ENCODE measurements at places on chromosomes 6 and 20. TPM values are rescaled to one million over a fixed set of nuclear protein-coding genes. Genes with fewer than 3 reads are reported as not detected.

DNA sequence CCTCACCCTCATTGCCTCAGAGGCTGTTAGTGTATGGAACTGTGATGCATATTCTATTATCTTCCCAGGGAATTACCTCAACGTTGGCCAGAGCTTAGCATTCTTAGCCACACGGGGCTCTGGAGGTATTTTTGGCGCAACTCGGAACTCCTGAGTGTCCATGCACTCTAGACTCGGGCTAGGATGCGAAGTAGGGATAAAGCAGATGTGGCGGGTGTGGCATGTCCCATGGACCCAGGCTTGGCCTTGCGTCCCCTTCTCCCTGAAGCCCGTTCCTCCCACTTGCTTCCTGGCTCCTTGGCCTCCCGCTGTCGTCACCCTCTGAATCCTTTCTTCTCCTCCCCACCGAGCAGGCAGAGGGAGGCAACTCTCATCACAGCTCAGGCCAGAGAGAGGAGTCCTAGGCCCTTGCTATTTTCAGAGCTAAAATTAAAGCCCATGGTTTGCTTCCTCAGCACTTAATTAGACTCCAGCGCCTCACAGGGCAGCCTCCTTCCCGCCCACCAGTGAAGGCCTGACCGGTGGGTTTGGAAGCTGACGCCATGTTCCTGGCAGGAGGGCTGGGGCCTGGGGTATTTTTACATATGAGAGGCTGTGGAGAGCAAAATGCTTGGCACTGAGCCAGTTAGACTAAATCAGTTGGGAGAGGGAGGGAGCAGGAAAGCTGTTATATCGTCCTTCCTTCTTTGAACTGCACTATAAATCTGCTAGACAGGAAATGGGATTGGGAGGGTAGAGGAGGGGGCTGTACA, 138.7 kb downstream of the FOXO3 start:
- H3K27ac ChIP-seq = no peak overlapping the region
- H3K36me3 ChIP-seq = peaks cover 28% of the 10 kb centered on the region
- no peak for DNase-seq
- H3K4me3 ChIP-seq = no peak overlapping the region

GRCh38 chr6:140590641-140591040, 1216.2 kb upstream of the CITED2 start:
- DNase-seq = no peak
- no peak overlapping the region for H3K4me3 ChIP-seq
- H3K27ac ChIP-seq = no peak overlapping the region
- H3K27me3 ChIP-seq = no peaks in the 10 kb centered on the region
- H3K36me3 ChIP-seq = peaks cover 18% of the 10 kb centered on the region

DNA sequence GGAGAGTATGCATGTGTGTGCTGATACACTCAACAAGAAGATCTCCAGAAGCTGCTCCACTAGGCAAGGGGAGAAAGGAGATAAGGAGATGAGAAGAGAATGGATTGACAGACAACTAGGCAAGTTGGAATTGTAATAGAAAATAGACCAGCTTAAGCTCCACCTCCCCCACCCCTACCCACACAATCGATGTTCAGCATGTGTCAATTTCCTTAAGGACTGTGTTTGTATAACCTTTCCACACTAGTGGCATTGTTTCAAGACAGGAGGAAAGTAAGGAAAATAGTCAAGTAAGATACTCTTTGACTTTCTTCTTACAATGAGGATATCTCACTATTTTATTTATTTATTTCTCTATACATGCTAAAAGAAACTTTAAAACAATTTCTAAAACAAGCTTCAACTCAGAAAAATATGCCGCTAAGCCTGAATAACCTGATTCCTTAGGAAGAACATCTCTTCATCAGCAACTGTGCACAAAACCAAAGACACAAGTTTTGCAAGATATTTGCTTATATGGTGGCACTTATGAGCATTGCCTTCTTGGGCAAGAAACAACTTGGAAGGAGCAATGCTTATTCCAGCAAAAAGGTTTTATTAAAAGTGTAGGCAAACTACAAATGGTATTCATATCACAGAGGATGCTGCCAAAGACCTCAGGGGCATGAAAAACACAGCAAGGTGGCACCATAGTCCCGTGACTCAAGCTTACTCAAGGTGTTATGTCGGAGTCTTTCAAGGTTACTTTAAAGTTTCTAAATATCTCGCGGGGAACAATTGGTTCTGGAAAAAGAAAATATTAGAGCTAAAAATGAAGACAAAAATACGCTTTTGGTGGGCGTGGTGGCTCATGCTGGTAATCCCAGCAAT, 249.1 kb downstream of the COL12A1 start:
- H3K27me3 ChIP-seq = no peaks in the 10 kb centered on the region
- H3K4me1 ChIP-seq = no peaks in the 10 kb centered on the region
- peaks cover 9% of the 10 kb centered on the region for H3K36me3 ChIP-seq
- H3K4me3 ChIP-seq = no peak overlapping the region
- no peak overlapping the region for H3K27ac ChIP-seq
- no peak for DNase-seq

DNA sequence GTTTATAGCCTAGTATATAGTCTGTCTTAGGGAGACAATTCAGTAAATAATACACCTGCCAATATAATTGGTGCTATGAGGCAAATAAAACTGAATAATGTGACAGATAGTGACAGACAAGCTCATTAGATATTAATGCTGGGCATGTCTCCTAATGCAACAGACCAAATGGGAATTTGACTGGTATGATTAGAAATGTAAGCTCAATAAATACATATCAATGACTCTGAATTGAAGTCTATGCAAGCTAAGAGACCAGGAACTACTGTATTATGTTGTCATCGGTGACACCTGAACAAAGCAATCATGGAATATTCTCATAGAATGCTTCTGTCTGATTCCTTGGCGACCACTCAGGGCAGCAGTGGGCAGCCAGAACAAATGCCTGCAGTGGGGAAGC, 2.5 kb upstream of the SNX3 start:
- no peak for DNase-seq
- H3K4me3 ChIP-seq = no peak overlapping the region

DNA sequence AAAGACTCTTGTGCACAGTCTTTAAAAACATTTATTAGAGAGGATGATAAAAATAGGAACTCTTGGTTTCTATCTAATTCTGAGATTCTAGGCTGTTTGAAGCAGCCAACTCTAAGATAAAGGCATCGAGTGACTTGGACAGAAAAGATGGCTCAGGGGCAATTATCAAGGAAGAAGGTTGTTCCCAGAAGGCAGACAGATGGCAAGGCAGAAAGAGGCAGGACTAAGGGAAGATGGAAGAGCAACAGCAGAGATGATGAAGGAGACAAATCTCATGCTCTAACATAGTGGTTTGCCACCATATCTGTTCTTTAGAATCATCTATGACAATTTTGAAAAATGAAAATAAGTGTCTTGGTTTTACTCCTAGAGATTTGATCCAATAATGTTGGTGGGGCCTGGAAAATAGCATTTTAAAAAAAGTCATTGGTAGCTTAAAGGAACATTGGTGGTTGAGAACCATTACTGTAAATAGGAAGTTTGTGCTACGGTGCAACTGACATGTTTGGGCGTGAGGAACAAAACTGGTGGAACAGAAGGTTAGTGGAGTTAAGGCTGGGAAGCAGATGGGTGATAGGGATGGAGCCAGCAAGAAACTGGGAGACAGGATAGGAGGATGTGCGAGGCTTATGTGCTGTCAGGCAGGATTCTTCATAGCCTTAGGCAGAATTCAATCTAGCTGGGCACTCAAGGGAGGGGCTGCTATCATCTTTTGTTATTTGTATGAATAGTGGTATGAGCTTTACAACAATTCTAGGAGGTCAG, 751.1 kb downstream of the DHX35 start:
- no peaks in the 10 kb centered on the region for H3K27me3 ChIP-seq
- no peaks in the 10 kb centered on the region for H3K4me1 ChIP-seq
- no peak overlapping the region for H3K27ac ChIP-seq
- no peak for DNase-seq

The OR2H2 gene
- not detected for total RNA-seq

The KIFC1 gene
- total RNA-seq = 83.7 TPM

The MCCD1 gene
- total RNA-seq = not detected

The SIRPD gene
- not detected for total RNA-seq
